ENCODE measurements at places on chromosomes 2 and 18. TPM values are rescaled to one million over a fixed set of nuclear protein-coding genes. Genes with fewer than 3 reads are reported as not detected.

- no peaks in the 10 kb centered on the region for H3K27me3 ChIP-seq
- DNase-seq, result no peak
- H3K27ac ChIP-seq, result no peak overlapping the region
- peaks cover 18% of the 10 kb centered on the region for H3K4me1 ChIP-seq
- H3K4me3 ChIP-seq, result no peak overlapping the region
Observed at GRCh38 chr2:43475137-43475846, 120.5 kb downstream of the THADA start.

- no peak overlapping the region for H3K4me3 ChIP-seq
- DNase-seq, result no peak
- H3K4me1 ChIP-seq, result no peaks in the 10 kb centered on the region
- no peaks in the 10 kb centered on the region for H3K27me3 ChIP-seq
- H3K36me3 ChIP-seq, result no peaks in the 10 kb centered on the region
- H3K27ac ChIP-seq, result no peak overlapping the region
Observed at GRCh38 chr2:98975611-98976010, 39.6 kb upstream of the CRACDL start.

DNA sequence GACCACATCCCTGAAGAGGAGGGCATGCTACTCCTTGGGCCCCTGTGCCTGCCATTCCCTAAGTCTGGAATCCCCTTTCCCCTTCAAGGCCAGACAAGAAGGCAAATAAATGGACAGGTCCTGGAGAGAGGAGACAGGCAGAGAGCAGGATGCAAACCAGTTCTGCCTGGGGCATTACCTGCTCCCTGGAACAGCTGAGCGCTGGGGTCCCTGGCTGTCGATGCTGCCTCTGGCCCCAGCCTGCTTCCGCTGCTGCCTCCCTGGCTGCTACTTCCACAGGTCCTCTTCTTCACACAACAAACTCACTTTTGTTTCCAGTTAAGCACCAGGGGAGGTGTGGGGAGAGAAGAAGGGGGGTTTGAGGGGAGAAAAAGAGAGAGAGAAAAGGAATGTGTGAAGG, 53.1 kb downstream of the SLC4A5 start:
- no peaks in the 10 kb centered on the region for H3K27me3 ChIP-seq
- no peak for DNase-seq
- no peak overlapping the region for H3K4me3 ChIP-seq
- H3K27ac ChIP-seq, result no peak overlapping the region

Gene GNAL
- 3.0 TPM for total RNA-seq

GRCh38 chr2:200135082-200135481, 171.4 kb upstream of the SPATS2L start:
- H3K27me3 ChIP-seq, result no peaks in the 10 kb centered on the region
- no peak for DNase-seq
- no peak overlapping the region for H3K27ac ChIP-seq
- H3K36me3 ChIP-seq, result no peaks in the 10 kb centered on the region
- no peaks in the 10 kb centered on the region for H3K4me1 ChIP-seq

Gene HOXD9
- total RNA-seq, result 7.0 TPM

GRCh38 chr2:191540681-191541080, 137.3 kb upstream of the NABP1 start:
- no peak for DNase-seq
- no peaks in the 10 kb centered on the region for H3K27me3 ChIP-seq
- H3K4me1 ChIP-seq, result no peaks in the 10 kb centered on the region

DNA sequence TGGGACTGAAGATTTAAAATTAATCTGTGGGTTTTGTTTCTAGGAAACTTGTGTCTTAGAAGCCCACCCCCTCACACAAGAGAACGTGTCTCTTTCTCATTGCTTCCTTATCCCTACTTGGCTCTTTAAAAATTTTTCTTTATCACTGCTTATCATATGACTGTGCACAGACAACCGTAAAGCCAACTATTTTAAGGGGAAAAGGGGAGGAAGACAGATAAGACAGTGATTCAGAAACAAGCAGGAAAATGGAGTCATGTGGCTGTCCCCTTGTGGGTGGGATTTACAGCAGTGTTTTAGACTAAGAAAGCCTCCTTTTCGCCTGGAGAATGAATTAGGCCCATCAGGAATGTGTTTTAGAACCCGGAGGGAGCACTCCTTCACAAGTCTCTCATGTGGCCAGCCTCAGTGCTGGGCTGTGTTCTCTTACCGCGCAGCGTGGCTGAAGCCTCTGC, 17.6 kb downstream of the PRKCE start:
- H3K27me3 ChIP-seq, result no peaks in the 10 kb centered on the region
- no peak overlapping the region for H3K4me3 ChIP-seq
- peaks cover 15% of the 10 kb centered on the region for H3K4me1 ChIP-seq

DNA sequence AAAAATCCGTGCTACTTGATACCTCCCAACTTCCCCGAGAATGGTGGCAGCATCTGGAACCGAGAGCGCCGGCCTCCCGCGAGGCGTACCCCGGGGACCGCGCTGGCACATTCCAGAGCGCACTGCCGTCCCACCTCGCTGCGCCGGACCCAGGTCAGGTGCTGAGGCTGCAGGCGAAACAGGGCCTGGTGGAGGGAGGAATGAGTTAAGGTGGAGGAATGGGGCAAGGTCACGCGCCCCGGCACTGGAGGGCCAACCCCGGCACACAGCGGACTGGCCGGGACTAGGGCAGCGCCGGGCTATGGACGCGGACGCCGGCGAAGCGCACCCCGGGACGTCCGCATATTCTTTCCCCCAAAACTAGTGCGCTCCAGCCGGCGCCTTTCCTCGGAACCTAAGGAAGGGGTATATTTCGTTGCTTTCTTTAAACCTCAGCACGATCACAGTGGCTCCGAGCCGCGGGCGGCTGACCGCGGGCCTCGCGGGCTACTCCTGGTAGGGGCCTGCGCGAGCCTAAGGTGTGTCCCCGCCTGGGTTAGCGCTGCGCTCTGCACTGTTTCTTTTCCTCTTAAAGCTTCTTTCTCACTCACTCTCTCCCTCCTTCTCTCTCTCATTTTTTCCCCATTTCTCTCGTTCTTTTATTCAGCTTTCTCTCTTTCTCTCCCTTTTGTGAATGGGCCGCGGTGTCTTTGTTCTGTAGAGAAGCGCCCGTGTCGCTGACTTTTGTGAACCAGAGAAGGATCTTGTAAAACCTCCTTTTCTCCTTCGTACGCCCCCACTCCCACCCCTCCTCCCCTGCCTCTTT, 2.1 kb upstream of the OTX1 start:
- peaks cover 30% of the 10 kb centered on the region for H3K27me3 ChIP-seq
- H3K4me3 ChIP-seq, result no peak overlapping the region
- no peak for DNase-seq
- H3K27ac ChIP-seq, result no peak overlapping the region

Gene ACVR1C
- total RNA-seq, result 0.32 TPM

Gene ERICH2
- total RNA-seq, result not detected

- peaks cover 30% of the 10 kb centered on the region for H3K36me3 ChIP-seq
- H3K4me3 ChIP-seq, result no peak overlapping the region
- H3K27ac ChIP-seq, result no peak overlapping the region
- H3K27me3 ChIP-seq, result no peaks in the 10 kb centered on the region
- no peak for DNase-seq
- H3K4me1 ChIP-seq, result no peaks in the 10 kb centered on the region
Observed at GRCh38 chr2:65331336-65332025, 100.9 kb downstream of the SPRED2 start.

DNA sequence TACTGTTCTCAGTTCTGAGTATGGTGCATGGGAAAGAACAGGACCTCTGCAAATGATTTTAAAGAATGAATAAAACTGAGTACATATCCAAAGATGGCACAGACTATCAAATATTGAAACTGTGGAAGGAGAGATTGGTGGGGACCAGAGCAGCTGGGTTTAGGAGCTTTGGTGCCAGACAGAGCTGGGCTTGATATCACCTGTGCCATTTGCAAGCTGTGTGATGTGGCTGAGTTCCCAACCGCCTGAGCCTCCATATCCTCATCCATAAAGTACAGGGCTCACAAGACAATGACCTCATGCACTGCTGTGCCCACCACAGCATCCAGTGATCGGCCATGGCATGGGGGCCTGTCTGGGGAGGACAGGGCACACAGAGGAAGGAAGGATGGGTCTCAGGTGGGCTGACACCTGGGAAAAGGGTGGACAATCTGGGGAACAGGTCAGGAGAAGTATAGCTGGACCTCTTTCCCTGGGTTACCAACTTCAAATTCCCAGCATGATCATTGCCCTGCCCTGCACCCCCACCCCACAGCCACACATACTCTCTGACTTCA, 83.9 kb upstream of the RAB6C start:
- H3K36me3 ChIP-seq, result no peaks in the 10 kb centered on the region
- DNase-seq, result no peak
- no peaks in the 10 kb centered on the region for H3K4me1 ChIP-seq
- H3K4me3 ChIP-seq, result no peak overlapping the region

Gene GPR75
- 2.1 TPM for total RNA-seq

GRCh38 chr2:75356865-75357264, 157.5 kb upstream of the TACR1 start:
- no peaks in the 10 kb centered on the region for H3K36me3 ChIP-seq
- H3K4me1 ChIP-seq, result no peaks in the 10 kb centered on the region
- H3K4me3 ChIP-seq, result no peak overlapping the region
- H3K27me3 ChIP-seq, result no peaks in the 10 kb centered on the region

DNA sequence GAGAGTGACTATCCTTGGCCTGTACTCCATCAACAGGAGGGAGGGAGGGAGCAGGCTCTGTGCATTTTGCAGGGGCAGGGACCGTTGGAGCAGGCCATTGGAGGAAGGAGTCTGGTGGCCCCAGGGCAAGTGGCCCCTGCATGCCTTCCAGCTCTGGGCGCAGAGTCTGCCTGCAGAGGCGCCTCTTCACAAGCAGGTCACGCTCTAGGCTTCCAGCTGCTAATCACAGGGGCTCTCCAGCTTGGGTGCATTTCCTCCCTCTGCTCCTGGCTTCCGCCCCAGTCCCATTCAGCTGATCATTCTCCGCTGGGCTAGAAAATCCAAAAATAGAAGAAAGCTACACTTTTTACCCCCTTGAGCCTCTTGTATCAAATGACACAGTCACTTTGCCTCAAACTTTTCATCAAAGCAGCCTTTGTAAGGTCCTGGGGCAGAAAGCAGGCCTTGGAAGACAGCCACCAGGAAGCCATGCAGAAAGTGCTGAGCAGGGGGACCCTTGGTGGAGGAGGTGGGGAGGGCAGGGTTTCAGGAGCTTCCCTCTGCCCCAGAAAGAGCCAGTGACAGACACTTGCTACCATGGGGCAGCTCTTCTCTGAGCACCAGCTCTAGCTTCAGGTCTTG, 11.3 kb downstream of the TMEM247 start:
- H3K27me3 ChIP-seq, result no peaks in the 10 kb centered on the region
- no peak overlapping the region for H3K4me3 ChIP-seq
- DNase-seq, result no peak
- no peak overlapping the region for H3K27ac ChIP-seq
- H3K4me1 ChIP-seq, result peaks cover 31% of the 10 kb centered on the region
- no peaks in the 10 kb centered on the region for H3K36me3 ChIP-seq

Gene FAM124B
- not detected for total RNA-seq

DNA sequence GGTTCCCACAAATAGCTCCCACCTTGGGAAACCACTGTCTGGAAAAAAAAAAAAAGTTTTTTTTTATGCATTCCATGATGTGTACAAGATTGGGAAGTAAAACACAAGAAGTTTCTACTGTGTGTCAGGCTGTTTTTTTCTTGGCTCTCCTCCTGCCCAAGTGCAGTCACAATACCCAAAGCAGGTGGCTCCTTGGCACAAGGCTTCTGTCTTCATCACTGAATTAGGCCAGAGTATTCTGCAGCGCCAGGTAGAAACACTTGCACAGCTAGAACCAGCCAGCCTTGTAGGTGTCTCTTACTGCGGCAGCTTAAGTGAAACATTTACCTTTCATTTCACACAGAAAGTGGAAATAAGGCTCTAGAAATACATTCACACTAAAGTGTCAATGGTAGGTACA, 23.8 kb upstream of the MAL start:
- DNase-seq, result no peak
- no peak overlapping the region for H3K27ac ChIP-seq
- no peak overlapping the region for H3K4me3 ChIP-seq
- H3K4me1 ChIP-seq, result no peaks in the 10 kb centered on the region

Gene MSTN
- total RNA-seq, result 0.11 TPM

Gene TACR1
- 0.13 TPM for total RNA-seq

DNA sequence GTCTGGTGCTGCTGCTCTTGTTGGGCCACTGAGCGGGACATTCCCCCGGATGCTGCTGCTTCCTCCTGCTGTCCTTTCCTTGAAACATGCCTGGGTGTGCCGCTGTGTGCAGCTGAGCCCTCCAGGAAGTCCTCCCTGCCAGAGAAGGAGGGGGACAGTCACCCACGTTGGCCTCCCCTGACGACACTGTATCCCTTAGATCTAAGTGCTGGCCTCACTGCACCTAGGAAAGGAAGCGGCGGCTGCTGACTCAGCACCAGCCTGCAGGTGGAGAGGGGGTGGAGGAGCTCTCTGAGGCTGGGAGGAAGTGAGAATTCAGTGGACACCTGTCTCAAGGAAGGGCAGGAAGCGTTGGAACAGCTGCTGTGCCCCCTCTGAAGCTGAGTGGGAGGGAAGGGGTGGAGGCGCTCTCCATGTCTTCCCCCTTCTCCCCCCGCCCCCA, 239.8 kb downstream of the HAUS1 start:
- no peak for DNase-seq
- H3K4me1 ChIP-seq, result no peaks in the 10 kb centered on the region
- H3K36me3 ChIP-seq, result no peaks in the 10 kb centered on the region
- H3K27me3 ChIP-seq, result peaks cover 29% of the 10 kb centered on the region
- H3K4me3 ChIP-seq, result no peak overlapping the region
- no peak overlapping the region for H3K27ac ChIP-seq

GRCh38 chr2:167602122-167602521, 645.3 kb downstream of the STK39 start:
- H3K4me1 ChIP-seq, result no peaks in the 10 kb centered on the region
- H3K4me3 ChIP-seq, result no peak overlapping the region
- H3K27ac ChIP-seq, result no peak overlapping the region
- no peaks in the 10 kb centered on the region for H3K27me3 ChIP-seq
- H3K36me3 ChIP-seq, result no peaks in the 10 kb centered on the region

DNA sequence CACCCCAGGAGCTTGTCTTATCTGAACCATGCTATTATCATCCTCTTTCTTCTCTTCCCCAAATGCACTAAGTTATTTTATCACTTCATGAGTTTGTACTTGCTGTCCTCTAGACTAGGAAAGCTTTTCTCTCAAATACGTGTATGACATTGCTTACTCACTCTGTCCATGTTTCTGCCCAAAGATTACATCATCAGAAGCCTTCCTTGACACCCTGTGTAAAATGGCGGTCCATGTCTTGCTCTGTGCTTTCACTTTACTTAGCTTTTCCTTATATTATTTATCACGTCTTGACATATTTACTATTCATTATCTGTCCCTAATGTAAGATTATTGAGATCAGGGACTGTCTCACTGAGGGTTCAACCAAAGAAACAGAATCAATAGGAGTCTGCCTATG, 196.1 kb upstream of the ZEB2 start:
- no peaks in the 10 kb centered on the region for H3K27me3 ChIP-seq
- H3K4me3 ChIP-seq, result no peak overlapping the region
- no peaks in the 10 kb centered on the region for H3K36me3 ChIP-seq
- no peak overlapping the region for H3K27ac ChIP-seq

Gene CIB4
- total RNA-seq, result not detected

Gene CRYGD
- total RNA-seq, result not detected

- H3K27me3 ChIP-seq, result peaks cover 6% of the 10 kb centered on the region
- no peaks in the 10 kb centered on the region for H3K4me1 ChIP-seq
- no peaks in the 10 kb centered on the region for H3K36me3 ChIP-seq
- no peak overlapping the region for H3K27ac ChIP-seq
Observed at GRCh38 chr18:46402396-46402795, 254.6 kb downstream of the LOXHD1 start.

GRCh38 chr2:179437430-179437829, 172.8 kb upstream of the SESTD1 start:
- H3K27me3 ChIP-seq, result no peaks in the 10 kb centered on the region
- peaks cover 4% of the 10 kb centered on the region for H3K4me1 ChIP-seq
- no peaks in the 10 kb centered on the region for H3K36me3 ChIP-seq
- H3K4me3 ChIP-seq, result no peak overlapping the region
- H3K27ac ChIP-seq, result no peak overlapping the region

Gene SLC30A3
- total RNA-seq, result not detected

Gene POTEE
- total RNA-seq, result not detected

Gene PROKR1
- 0.11 TPM for total RNA-seq
